Thoracic aorta endothelial cell (primary cell): ENCODE measurements at places on chromosomes 3 and 15. TPM values are rescaled to one million over a fixed set of nuclear protein-coding genes. Genes with fewer than 3 reads are reported as not detected.

Gene GP9
- not detected in 2 replicates for total RNA-seq

Gene STAB1
- 213 and 215 TPM in 2 replicates for total RNA-seq

Gene CDCP1
- total RNA-seq: 14.1 and 19.2 TPM in 2 replicates

Gene SOX2
- total RNA-seq: not detected in 2 replicates

Gene COL6A6
- not detected in 2 replicates for total RNA-seq

Gene EFCC1
- 0.13 and 0.22 TPM in 2 replicates for total RNA-seq

Gene CFAP92
- total RNA-seq: 0.07 TPM in 1 of 2 replicates, not detected in the other

Gene TTLL13
- not detected in 2 replicates for total RNA-seq

Gene CXCR6
- total RNA-seq: not detected in 2 replicates

Gene ATP13A5
- total RNA-seq: not detected in 2 replicates

Gene CHRNA5
- 15.2 and 19.1 TPM in 2 replicates for total RNA-seq

Gene PYGO1
- 3.3 and 6.3 TPM in 2 replicates for total RNA-seq

Gene ACKR4
- total RNA-seq: 1.0 and 4.0 TPM in 2 replicates

Gene QRICH1
- 137 and 168 TPM in 2 replicates for total RNA-seq

Gene SCN5A
- total RNA-seq: 23.7 and 31.8 TPM in 2 replicates

Gene AGBL1
- total RNA-seq: not detected in 2 replicates

Gene ALDH1L1
- not detected in 2 replicates for total RNA-seq
